ENCODE measurements at places on chromosomes 12 and 14.
A peak's percentile ranks its signal among the peaks of the same experiment; 100 is the strongest.

GRCh38 chr14:52422650-52423356 lies 108.7 kb downstream of the PTGER2 start:
- DNase-seq, result no peak

- peak; percentile 9 for DNase-seq
Measured at GRCh38 chr12:132222096-132222807, 78.0 kb downstream of the NOC4L start.

GRCh38 chr12:104615048-104615561 lies 158.4 kb downstream of the CHST11 start:
- no peak for DNase-seq

GRCh38 chr12:190881-191280 lies 23.1 kb downstream of the SLC6A12 start:
- no peak for DNase-seq

DNA sequence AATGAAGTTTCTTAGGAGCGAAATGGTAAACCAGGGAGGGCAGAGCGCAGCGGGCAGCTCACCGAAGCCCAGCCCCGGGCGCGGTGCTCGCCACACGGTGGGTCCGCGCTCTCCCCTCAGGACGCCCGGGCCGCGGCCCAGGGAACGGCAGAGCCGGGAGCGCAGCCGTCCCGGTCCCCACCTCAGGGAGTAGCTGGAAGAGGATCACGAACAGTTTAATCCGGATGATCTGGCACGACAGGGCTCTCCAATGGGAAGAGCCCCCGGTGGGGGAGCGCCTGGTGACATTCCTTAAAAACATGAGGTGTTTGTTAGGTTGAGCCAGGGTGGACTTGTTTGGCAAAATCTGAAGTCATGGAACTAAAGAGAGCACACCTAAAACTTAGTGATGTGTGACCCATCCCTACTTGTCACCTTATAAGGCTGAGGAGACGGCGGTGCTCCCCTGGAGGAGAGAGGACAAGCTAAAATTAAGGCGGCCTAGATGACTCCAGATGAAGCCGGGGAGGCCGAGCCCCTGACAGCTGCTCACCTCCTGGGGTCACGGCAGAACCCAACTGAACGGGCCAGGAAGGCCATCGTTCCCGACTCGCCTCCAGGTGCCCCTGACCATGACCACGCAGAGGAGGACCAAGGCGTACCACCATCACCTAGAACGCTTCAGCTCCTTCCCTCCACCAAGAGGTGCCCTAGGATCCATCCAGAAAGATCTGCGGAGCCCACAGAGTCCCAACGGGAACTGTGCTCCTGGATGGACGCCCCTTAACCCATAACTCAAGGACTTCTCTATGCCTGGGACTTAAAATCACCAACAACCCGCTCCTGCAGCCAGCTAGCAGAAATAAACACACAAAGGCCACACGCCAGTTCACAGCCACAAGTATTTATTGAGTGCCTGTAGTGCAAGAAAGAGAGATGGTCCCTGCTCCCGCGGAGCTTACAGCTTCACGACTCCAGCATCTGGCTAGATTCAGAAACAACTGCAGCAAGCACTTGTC lies 866 bp upstream of the PITPNM2 start:
- no peak for DNase-seq

Data from activated CD4-positive, alpha-beta T cell treated with anti-CD3 and anti-CD28 coated beads, Interleukin-2, amount 50 U/mL, for 4 hours (primary cell).